Gastrocnemius medialis (tissue), 4 donors: ENCODE measurements at places on chromosomes 16 and 17.

GRCh38 chr16:3998793-3999478 is 117.3 kb downstream of the ADCY9 start:
- peak; percentile 45 for DNase-seq

DNA sequence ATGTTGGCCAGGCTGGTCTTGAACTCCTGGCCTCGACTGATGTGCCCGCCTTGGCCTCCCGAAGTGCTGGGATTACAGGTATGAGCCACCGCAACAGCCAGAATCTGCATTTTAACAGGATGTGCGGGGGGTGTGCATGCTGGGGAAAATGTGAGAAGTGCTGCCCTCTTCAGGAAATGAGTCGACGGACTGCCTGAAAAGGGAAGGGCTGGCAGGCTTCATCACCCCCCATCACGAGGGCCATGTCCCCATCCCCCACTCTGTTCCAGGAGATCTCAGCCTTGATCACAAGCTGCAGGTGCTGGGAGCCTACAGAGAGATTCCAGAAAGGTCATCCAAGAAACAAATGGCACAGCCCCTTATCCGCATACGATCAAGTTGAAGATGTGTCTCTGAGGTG is 195.3 kb upstream of the RPL38 start:
- DNase-seq, result no peak

GRCh38 chr17:40038882-40039513 is 15.2 kb downstream of the MED24 start:
- DNase-seq, result peak; percentile 82

DNA sequence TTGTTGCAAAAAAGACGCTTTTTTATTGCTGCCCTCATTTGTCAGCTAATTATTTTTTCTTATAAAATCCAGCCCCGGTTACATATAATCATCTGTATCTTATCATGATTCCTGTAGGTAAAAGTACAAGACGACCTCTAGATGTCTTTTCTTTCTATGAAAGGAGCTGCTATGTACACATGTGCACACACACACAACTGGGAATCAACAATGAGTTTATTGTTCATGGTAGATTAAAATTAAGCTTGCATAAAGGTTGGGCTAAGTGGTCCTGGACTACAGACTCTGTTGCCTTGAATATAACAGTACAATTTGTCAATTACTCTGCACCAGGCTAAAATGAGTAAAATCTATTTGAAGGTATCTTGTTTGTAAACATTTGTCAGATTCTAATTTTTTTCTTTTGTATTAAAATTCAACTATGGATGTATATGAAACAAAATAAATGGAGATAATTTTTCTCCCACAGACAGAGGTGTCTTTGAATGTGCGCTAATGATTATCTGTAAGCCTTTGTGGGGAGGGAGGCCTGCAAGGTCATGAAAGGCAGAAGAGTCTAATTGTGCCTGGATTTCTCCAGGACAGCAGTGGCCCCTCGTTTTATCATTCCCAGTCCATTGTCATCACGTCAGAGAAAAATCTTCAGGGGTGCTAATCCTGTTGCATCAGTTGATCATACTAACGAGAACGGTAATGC is 13.4 kb downstream of the C17orf58 start:
- no peak for DNase-seq

- DNase-seq, result peak; percentile 3
Observed at GRCh38 chr17:51585514-51586104, 325.3 kb downstream of the UTP18 start.

- no peak for DNase-seq
Observed at GRCh38 chr17:4642286-4642685, 808 bp upstream of the ALOX15 start.

DNA sequence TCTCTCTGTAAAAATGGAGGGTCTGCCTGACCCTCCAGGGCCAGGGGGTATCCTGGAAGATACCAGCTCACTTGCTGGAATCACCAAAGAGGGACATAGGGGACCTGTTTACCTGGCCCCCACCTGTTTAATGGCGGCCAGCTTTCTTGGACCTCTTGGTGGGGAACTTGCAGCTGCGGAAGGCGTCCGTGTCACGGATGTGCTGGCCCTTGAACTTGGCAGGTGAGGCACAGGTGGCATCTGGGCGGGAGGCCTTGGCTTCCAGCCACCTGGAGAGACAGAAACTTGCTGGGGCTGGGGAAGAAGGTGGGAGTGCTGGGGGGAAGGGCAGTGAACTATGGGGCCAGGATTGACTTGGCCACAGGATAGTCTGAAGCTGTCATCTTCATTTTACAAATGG is 3.5 kb downstream of the CHAD start:
- DNase-seq, result no peak

GRCh38 chr16:58814348-58814801 is 80.3 kb upstream of the GOT2 start:
- DNase-seq, result no peak

DNA sequence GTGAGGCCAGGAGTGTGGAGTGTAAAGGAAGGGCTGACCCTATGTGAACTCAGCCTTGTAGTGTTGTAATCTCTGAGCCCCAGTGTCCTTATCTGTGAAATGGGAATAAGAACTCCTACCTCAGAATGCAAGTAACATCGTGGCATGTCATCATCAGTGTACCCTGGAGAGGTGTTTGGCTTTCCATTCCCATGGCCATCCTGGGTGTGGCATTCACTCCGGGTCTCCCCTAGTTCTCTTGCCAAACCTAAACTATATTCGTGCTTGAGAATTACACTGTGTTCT is 1.9 kb downstream of the NXPH3 start:
- DNase-seq, result no peak

DNA sequence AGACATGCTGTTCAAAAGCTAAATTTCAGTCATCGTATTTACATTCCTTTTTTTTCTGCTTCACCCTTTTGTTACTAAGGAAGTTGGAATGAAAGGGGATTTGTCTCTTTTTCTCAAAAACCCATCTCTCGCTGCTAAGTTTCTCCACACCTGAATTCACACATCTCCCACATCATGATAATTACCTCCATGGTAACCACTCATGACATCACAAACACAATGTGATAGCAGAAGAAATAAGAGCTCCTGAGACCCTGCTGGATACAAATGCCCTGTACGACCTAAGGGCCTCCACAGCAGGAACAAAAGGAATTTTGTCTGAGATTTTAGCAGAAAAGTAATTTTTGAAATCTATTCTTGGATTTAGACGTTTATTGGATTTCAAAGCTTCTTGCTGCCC is 82.6 kb upstream of the GNAO1 start:
- DNase-seq, result no peak

DNA sequence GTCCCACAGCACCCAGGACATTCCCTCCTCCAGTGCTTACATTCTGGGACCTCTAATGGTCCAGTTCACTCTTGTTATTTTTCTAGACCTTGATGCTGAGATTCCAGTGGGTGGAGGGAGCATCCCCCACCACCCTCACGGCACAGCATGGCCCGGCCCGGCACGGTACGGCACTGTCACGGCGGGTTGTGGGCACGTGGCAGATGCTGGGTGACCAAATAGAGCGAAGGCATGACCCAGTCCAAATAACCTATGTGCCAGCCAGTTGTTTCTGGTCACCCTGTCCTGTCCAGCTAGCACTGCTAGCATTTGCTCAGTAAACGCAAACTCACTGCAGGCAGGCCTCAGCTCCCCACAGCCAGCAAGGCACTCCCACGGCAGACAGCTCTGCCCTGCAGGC is 204.7 kb downstream of the ENGASE start:
- no peak for DNase-seq

- DNase-seq, result peak; percentile 12
Observed at GRCh38 chr17:10316801-10317542, 55.8 kb downstream of the MYH13 start.

DNA sequence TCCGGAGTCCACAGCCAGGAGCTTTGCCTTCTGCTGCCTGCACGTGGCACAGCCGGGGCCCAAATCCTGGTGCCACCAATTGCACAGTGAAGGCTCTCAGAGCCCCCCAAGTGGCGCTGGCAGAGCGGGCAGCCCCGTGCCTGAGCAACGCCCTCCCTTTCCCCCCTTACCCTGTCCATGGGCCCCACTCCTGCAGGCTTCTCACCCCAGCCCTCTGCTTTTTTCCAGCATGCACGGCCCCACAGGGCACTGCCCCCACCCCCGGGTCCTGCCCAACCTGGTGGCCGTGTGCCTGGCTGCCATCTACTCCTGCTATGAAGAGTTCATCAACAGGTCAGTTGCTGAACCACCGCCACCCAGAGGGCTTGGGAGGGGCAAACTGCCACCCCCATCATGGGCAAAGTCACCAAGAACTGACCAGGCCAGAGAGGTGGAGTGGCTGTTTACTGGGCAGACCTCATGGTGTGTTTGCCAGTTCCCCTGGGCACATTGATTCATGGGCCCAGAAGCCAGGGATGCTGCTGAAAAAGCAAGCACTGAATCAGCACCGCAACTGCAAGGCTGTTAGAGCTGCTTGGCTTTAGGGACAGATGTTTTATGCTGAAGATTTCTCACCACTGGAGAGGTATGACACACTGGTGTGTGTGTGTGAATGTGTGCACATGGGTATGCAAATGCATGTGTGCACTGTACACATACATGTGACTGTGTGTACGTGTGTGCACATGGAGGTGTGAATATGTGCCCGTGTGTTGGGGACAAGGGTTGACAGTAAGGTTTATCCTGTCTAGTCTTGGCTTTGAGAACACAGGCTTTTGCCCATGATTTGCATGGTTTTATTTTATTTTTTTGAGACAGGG is 107.1 kb upstream of the PLCG2 start:
- no peak for DNase-seq

DNA sequence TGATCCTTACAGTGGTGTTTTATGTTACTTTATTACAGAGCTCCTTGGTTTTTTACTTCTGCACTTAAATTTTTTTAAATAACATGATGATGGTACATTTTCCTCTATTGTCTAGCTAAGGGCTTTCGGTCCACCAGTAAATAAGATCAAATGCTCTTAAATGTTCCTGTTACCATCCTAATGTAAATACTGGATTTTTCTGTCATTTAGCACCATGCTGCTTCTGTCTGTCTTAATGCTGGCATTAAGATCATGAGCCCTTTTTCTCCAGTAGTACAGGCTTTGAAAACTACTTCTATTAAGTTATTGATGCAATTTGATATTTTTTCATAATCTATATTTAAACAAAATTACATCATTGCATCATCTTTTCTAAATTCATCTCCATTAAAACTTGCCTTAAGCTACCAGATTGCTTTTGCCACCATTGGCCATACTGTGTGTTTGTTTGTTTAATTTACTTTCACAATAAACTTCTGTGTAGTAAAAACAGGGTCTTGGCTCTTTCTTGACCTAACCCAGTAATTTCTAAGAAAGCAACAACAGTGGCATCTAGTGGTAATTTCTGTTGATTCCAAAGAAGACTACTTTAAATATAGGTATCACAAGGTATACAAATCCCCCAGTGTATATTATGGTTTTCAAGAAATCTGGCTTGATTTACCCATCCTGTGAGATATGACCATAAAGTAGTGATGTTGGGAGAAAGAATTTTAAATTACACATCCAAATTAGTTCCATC is 9.0 kb upstream of the PHAF1 start:
- no peak for DNase-seq

GRCh38 chr16:56985288-56985961 is 3.9 kb upstream of the NLRC5 start:
- peak; percentile 29 for DNase-seq

DNA sequence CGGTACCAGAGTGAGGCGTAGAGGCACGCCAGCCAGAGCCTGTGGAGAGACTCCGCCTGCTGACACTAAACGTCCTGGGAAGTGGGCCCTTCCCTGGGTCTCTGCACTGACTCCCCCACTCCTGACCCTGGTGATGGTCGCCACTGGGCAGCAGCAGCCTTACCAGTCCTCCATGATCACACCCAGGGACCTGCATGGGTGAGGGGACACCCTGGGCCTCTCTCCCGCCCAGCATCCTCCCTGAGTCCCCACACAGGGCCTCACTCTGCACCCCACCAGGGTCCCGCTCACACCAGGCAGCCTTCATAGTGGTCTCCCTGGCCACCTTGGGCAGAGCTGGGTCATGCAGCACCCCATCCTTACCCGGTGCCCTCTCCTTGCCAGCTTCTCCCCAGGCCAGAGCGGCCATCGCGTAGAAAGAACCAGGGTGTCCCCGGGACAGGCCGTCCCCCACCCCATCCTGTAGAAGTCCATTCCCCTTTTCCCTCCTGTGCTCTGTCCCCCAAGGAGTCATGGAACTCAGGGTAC is 10.7 kb downstream of the RGS11 start:
- no peak for DNase-seq

- no peak for DNase-seq
Observed at GRCh38 chr16:60414613-60415012, 1621.6 kb downstream of the CDH8 start.

GRCh38 chr16:11669380-11670146 is 1.3 kb downstream of the SNN start:
- DNase-seq, result no peak

GRCh38 chr17:40553694-40554534 is 11.4 kb downstream of the CCR7 start:
- DNase-seq, result peak; percentile 35

GRCh38 chr16:10121897-10122425 is 60.3 kb downstream of the GRIN2A start:
- DNase-seq, result no peak

DNA sequence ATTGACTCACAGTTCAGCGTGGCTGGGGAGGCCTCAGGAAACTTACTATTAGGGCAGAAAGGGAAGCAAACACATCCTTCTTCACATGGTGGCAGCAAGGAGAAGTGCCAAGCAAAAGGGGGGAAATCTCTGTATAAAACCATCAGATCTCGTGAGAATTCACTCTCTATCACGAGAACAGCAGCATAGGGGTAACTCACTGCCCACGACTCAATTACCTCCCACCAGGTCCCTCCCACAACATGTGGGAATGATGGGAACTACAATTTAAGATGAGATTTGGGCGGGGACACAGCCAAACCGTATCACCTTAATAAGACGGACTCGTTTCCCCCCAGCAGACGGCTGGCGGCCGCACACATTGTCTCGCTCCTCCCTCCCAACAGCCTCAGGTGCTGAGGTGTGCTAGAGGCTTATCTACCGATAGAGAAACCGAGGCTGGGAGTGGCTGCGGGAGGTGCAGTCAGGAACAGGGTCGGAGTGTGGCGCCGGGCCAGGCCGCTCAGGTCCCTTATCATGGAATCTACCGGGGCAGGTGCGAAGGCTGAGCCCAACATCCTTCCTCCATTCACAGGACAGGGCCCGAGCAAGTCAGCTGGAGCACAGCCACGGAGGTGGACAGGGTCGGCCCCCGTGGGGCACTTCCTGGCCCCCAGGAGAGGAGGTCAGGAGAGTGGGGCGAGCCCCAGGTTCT is 4.9 kb upstream of the ZG16B start:
- DNase-seq, result no peak

GRCh38 chr16:1870365-1871082 is 1.4 kb downstream of the MEIOB start:
- DNase-seq, result no peak

DNA sequence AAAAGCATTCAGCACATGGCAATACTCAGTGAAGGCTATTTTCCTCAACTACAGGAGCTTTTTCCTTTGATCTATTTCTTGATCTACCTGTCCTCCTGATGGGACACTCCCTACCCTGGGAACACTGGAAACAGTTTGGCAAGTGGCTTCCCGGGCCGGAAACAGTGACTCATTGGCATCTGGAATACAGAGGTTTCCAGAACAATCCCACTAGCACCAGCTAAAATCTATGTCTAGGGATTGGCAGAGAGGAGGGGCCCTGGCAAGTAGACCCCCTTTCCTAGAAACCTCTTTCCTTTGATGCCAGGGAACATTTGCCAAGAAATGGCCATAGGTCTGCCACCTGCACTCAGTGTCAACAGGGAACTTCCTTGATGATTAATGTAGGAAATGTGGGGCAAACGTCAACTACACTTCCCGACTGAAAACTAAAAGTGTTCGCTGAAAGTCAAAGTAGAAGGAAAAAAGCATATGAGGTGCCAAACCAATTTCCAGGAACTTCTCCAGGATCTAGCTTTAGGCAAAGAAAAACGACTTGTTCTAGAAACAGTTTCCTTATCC is 30.4 kb upstream of the FBXW10B start:
- DNase-seq, result peak; percentile 56
